ENCODE measurements at places on chromosomes 3 and 15.

GRCh38 chr3:29141197-29141917 lies 139.5 kb upstream of the RBMS3 start:
- DNase-seq, result no peak

- no peak for DNase-seq
Observed at GRCh38 chr3:160023476-160023875, 34.8 kb downstream of the IL12A start.

DNA sequence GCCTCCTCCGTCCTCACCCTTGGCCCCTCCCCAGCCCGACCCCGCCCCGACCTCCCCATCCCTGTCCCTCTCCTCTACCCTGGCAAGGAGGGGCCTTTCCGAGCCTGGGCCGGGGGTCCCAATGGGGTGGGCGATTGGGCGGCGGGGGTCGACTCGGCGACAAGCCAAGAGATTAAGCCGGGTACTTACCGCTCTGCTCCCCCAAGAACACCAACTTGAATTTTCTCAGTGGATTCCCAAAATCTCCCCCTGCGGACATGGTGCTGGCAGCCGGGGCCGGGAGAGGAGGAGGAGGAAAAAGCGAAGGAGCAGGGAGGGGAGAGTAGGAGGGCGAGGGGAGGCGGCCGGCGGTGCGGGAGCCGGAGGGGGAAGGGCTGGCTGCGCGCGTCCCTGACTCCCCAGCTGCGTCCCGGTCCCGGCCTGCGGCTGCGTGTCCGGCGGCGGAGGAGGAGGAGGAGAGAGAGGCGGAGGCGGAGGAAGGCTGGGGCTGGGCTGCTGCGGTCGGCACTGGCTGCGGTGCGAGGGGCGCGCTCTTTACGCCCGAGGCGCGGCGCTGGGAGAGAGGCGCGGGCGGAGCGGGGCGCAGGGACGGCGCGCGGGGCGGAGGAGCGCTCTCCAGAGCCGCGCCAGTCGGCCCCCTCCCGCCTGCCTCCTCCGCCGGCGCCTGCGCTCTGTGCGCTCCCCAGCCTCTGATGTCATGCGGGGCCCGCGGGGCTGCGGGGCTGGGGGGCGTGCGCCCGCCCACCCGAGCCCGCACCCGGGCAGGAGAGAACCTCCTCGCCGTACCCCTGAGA lies at the start of gene RAB6B:
TSS of gene RAB6B (minus strand) at position 675 of the 794 bp plus-strand sequence. CDS start at position 259, 416 bp downstream.
- no peak for DNase-seq

DNA sequence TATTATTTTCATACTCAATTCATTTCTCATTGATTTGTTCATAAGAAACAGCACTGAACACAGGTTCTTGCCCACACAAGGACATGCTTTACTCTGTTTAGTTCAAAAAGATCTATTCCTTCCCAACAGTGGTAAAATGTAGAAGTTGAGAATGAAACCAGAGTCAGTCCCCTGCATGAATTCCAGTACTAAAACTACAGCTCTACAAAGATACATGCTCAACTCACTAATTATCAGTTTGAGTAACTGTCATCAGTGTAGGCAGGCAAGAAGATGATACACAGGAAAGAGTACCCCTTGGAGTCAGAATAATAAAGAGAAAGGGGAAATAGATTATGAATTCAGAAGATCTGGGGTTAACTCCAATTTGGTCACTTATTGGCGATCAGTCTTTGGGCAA lies 43.2 kb downstream of the NR2E3 start:
- no peak for DNase-seq

- no peak for DNase-seq
Observed at GRCh38 chr3:6448011-6448410, 412.9 kb upstream of the GRM7 start.

DNA sequence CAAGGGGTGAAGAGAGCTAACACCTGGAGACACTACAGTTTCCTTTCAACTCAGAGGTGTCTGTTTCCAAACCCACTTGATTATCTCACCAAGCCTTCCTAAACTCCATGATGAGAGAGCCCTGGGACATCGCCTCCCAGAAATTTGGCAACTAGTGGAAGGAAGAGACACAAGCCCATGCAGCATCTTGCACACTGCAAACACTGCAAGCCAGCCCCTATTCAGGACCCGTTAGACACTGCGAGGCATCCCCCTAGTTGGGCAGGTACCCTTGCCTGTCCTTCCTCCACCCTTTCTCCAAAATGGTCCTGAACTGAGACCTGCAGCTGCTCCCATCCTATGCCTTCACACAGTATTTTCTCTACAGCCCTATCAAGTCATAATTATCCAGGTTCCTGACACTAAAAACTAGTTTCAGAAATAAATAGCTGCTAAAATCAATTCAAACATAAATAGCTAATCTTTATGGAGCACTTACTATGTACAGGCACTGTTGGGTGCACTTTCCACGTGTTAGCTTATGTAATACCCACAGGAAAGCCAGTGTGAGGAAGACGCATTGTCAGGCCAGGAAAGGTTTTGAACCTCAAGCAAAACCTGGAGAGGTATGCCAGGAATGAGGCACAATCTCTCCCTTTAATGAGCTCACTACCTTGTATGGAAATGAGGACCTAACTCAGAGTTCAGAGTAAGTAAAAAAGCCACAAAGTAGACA lies 2.8 kb downstream of the MAGI1 start:
- no peak for DNase-seq

DNA sequence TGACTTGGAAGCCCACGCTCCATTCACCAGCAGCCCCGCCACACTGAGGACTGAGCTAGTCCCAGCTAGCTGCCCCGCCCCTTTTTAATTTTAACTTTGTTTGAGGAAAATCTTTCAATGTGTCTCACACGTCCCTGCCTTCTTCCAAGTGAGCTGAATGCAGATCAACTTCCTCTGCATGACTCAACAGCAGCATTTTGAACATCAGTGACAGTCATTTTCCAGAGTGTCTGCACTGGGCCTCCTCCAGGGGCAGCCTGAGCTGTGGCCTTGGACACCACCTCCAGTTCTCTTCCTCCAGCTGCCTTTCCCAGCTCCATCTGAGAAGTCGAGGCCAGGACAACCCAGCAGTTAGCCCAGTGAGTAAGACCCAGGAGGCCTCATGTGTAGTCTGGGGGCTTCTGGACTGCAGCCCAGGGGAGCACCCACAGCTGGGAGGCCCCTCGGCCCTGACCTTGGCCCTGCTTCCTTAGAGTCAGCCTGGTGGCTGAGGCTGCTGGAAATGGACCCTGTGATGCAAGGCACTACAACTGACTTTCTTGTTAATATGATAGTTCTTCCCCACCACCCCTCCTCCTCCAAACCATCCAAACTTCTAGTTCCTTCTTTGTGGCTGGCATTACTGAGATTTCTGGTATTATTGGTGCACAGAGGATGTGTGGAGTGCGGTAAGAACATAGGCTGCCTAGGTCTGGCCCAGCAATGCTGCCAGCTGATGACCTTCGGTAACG lies 21.4 kb upstream of the ESYT3 start:
- DNase-seq, result no peak

DNA sequence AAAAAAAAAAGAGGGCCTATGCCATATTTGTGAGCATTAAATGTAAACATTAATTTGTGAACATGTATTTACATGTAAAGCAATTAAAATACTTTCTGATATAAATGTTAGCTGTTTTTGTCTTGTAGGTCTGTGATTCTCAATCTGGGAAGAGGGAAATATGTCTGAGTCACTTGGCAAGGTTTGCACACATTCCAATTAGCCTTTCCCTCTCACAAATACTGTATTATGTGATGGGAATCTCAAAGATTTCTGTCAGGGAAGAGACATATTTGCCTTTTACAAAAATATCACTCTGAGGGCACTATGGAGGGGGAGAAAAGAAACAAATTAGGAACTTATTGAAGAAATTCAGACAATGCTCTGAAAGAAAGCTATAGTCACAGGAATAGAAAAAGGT lies 483.6 kb downstream of the GBE1 start:
- no peak for DNase-seq
